ENCODE measurements at places on chromosomes 1 and 21.
A peak's percentile ranks its signal among the peaks of the same experiment; 100 is the strongest.

GRCh38 chr1:31872658-31873636 is 57.1 kb upstream of the SPOCD1 start:
- DNase-seq = no peak

GRCh38 chr1:31029026-31029425 is 36.5 kb downstream of the PUM1 start:
- DNase-seq = no peak

GRCh38 chr1:205925736-205926135 is 17.5 kb downstream of the SLC26A9 start:
- no peak for DNase-seq

DNA sequence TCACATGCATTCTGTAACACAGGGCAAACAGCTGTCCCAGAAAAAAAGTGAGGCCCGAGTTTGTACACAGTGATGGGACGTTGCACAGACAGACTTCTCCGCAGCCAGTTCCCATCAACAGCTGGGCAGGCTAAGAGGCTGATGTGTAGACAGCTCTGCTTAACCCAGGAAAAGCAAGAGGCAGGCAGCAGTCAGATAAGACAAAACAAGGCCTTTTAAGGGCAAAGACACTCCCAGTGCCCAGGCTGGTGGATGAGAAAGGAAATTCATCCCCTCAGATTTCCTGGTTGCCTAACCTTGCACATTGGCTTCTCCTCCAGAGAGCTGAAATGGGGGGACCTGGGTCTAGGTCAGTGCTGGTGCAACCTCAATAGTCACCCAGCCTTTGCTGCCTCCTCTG is 17.2 kb upstream of the PHLDA3 start:
- no peak for DNase-seq

- peak; percentile 33 for DNase-seq
These were observed 33.4 kb upstream of the TENT5B start for GRCh38 chr1:27045973-27046558.

DNA sequence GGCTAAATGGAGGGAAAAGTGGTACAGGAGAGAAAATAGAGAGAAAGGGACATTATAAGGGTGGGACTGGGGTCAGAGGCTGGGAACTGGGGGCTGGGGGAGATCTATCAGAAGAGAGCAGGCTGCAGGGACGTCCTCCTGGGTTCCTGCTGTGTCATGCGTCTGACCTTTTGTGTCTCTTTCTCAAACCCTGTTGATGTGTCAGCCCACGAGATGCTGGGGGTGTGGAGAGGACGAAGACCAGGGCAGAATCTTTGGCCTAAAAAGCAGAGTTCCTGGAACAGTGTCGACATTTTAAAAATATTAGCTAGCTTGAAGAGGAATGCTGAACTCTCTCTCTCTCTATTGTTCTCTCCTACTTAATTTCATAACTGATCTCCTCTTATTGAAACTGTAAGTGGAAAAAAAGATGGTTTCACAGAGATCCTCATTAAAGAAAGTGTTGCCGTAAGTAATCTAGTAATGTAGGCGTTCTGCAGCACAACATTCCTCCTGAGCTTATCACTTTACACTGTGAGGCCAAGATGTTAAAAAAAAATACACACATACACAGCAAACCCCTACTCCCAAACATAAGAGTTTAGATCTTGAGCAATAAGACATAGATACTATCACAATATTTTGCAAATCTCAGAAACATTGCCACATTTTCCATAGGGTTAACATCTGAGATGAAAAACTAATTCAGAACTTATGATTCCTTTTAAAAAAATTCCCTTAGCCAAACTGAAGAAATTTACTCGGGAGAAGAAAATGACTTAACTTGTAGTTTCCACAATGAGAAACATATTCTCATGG is 52.6 kb downstream of the RUNX1 start:
- DNase-seq = no peak

GRCh38 chr1:215863796-215864195 is 296.7 kb downstream of the KCTD3 start:
- no peak for DNase-seq

- no peak for DNase-seq
These were observed 14.5 kb downstream of the DUSP10 start for GRCh38 chr1:221727146-221728036.

- no peak for DNase-seq
These were observed 126.6 kb upstream of the BEND5 start for GRCh38 chr1:48903291-48903690.

DNA sequence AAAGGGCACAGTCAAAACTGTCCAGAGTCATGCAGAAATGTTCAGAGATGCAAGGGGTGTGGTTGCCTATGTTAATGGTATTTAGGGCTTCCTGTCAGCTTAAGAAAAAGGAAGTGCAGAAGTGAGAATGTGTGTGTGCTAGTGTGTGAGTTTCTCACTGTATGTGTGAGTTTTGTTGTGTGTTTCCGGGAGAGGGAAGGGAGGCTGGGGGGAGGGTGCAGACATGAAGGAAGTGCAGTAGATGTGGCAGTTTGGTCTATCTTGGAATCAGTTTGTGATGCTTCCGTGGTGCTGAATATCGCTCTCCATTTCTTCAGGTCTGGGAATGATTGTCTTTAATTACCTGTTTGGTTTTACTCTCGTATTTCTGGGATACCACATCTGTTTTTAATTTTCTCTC is 16.5 kb upstream of the ATP6V1G3 start:
- DNase-seq = peak; percentile 13

- no peak for DNase-seq
These were observed 28.1 kb downstream of the TNFRSF8 start for GRCh38 chr1:12091191-12091590.

- DNase-seq = no peak
These were observed 113.0 kb upstream of the RGS1 start for GRCh38 chr1:192462616-192463015.

DNA sequence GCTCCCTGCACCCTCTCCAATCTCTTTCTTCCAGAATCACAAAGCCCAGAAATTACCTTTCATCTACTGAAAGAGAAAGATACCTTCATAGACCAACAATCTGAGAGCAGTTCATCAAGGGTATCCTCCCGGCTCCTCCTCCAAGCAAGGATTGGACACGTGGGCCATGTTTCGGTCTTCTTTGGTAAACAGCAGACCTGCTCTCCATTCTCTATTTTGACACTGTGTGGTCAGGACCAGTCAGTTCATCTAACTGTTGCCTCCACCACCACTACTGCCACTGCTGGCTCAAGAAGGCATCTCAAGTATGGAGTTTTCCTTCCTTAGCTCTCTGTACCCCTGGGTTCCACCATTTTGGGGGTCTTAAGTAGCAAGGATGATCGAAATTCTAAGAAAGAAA is 8.0 kb upstream of the LELP1 start:
- no peak for DNase-seq

GRCh38 chr21:40051801-40052200 is 184.6 kb downstream of the PCP4 start:
- DNase-seq = no peak

GRCh38 chr21:35520856-35521255 is 471.8 kb upstream of the RUNX1 start:
- DNase-seq = no peak

GRCh38 chr1:116556289-116557006 is 14.4 kb downstream of the CD58 start:
- DNase-seq = peak; percentile 34

DNA sequence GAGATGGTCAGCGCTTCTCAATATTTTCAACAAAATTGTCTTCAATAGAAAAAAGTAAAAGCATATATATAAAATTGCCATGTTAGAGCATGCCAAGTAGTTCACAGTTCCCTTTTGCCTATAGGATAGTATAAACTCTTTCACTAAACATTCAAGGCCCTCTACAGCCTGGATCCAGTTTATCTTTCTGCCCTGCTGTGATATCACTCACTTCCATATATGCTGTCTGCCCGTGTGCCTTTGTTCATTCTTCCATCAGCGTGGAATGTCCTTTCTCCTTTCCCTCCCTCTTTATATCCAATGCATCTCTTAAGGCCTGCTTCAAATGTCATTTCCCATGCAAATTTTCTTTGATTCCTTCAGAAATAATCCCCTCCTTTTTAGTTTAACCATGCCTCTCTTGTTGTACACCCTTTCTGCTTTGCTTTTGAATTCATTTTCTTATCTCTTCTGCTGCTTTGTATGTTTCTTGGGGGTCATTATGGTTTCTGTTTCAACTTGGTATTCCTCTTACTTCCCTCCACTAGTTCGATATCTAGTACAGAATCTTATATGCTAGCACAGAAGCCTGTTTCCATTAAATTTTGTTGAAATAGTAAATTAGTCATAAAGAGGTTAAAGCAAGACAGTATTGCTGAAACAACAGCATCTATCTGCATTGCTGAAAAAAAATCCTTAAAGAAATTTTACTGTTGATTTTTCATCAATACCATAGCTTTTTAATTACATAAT is 44.7 kb downstream of the XCL2 start:
- no peak for DNase-seq

GRCh38 chr1:41913014-41913413 is 5.7 kb downstream of the HIVEP3 start:
- no peak for DNase-seq

GRCh38 chr1:33460947-33461629 is 11.4 kb upstream of the ZSCAN20 start:
- DNase-seq = no peak

DNA sequence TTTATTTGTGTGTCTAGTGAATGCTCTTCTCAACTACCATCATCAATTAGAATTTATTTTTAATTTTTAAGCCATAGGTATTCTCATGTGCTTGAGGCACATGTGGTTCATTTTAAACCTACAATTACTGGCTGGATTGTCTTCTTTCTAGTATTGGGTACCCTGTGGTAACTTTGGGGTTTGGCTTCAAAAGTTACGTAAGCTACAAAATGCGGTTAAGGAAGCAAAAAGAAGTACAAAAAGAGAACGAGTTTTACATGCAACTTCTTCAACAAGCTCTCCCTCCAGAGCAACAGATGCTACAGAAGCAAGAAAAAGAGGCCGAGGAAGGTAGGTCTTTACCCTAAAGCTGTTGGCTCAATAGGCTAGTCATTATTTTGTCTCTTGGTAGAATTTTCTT is 25.8 kb downstream of the MACO1 start:
- DNase-seq = no peak

GRCh38 chr1:205259324-205259832 is 31.6 kb downstream of the TMCC2 start:
- DNase-seq = no peak

DNA sequence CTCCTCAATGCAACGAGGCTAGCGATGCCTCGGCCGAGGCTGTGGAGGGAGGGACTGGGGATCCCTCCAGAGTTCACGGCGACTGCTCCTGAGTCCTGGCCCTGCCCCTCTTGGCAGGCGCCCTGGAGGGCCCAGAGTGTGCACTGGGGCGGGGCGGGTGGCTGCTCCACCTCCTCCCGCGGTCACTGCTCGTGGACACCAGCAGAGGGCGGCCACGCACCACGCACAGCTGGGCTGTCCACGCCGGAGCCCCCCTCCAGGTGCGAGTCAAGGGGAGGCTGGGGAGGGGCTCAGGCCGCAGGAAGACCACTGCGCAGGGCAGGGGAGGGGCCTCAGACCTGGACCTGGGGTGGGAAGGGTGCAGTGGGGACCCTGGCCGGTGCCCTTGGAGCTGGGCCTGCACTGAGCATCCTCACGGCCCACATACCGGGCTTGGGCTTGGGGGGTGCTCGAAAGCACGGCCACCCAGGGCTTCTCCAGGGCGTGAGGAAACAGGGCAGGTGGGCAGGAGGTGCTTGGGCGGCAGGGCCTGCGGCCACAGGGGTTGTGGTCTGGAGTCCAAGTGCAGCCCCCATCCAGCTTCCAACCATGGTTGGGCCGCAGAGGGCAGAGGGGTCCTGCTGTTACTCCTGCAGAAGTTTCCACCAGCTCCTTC is 20.6 kb upstream of the TTC34 start:
- DNase-seq = peak; percentile 27

- DNase-seq = no peak
These were observed 67.2 kb downstream of the RPAP2 start for GRCh38 chr1:92366040-92366395.

DNA sequence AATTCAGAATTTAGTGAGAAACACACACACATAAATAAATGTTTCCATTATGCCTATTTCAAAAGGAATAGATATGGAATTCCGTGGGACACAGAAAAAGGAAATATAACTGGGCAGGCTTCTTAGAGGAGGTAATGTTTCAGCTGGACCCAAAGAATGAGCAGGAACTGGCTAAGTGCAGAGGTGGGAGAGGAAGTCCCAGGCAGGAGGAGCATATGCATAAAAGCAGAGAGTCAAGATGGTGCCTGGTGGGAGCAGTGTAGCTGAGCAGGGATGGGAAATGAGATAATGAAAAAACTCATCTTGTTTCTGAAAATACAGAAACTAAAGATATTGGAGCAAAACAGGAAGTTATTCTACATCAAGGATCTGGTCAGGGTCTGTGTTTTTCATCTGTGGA is 115.2 kb upstream of the MAGI3 start:
- DNase-seq = no peak

DNA sequence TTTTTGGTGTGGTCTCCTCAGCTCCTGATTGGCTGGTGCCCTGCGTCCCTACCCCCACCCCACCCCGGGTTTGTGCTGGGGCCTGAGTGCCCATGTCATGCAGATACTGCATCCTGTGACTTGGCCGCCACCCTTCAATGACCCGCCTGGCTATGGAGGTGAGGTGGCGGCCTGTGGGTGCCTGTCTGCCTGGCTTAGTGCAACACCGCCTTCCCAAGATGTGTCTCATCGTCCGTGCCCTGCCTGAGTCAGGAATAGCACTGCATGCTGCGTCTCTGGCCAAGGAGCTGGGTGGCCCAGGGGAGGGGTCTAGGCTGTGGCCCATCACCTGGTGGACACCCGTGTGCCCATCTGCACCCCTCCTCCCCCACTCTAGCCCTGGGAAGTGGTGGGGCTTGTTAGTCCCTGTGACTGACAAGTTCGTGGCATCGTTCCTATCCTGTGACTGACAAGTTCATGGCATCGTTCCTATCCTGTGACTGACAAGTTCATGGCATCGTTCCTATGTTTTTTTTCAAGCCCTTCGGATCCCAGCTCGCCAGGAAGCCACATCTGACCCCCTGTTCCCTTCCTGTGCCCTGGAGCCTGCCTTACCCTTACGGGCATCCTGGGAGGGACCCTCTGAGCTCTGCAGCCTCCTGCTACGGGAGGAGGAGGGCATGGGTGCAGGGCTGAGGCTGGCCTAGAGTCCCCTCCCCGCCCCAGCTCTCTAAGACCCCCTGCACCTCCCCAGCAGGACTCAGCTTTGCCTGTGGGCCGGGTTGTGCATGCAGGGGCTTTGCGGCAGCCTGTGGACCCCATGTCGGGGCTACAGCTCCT is 7.5 kb downstream of the SLX9 start:
- DNase-seq = no peak

DNA sequence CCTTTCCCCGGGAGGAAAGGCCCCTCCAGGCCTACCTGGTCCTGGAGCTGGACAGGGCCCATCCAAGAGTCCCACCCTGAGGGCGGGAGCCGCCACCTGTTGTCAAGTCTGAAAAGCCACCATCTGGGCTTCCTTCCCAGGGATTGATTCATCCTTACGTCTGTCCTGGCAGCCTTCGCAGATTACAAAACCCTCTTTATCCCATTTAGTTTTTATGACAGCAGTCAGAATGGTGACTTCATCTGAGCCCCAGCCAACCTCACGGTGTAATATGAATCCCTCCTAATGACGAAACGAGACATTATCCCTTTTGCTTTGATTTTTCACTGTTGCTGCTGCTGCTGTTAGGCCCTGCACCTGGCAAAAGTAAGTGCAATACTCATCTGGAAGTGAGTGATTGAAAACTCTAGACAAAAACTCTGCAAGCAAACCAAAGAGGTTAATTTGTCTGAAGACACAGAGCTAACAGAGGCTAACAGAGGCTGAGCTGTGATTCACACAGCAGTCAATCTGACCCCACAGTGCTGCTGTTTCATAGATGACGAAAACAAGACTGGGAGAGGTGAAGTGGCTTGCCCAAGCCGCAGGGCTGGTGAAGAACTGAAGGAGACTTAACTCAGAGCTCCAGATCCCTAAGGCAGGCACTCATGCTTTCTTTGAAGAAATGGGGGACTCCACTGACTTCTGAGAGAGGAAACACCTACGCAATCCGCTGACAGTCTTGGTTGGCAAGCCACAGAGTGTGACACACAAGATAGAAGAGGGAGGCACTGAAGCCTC is 30.0 kb upstream of the S100A7 start:
- no peak for DNase-seq

All from stimulated activated CD4-positive, alpha-beta T cell treated with anti-CD3 and anti-CD28 coated beads, Interleukin-15, amount 100 ng/mL, for 1 hour (primary cell).